ENCODE measurements at places on chromosomes 6 and 20.

DNA sequence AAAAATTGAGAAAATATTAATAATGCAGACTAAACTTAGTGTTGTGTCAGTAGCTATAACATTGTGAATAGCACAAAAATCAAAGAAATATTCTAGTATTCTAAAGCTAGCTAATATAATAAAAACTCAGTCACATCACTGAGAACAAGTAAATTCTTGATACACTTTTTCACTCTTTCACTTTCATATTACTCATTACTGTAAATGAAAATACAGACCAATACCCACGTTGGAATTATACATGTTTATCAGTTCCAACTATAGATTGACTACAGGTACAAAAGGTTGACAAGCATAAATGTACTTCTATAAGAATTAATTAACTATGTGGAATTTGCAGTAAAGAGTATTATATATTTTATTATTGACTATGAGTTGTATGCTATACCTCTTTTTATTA lies 1043.4 kb upstream of the FLRT3 start:
- DNase-seq, result no peak

- no peak for DNase-seq
Observed at GRCh38 chr20:56986931-56987720, 279.3 kb downstream of the BMP7 start.

GRCh38 chr6:44670146-44670545 lies 282.6 kb downstream of the CDC5L start:
- DNase-seq, result no peak

DNA sequence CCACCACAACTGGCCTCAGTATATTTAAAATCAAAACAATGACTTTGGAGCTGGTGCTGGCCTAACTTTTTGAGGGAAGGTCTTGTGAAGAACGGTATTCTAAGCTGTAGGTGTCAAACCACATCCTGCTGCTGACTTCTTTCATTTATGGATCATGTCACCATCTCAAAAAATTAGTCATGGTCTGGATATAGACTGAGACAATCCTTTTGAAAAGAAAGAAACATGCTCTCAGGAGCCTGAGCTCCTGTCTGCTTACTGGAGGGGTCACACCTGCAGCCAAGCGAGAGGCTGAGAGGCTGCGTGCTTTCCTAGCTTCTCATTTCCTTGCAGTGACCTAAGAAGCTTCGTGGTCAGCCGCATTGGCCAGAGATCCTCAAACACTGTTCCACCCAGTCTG lies 55.2 kb downstream of the TIAM2 start:
- no peak for DNase-seq

- DNase-seq, result no peak
Observed at GRCh38 chr20:32445539-32446273, 87.6 kb downstream of the ASXL1 start.

- DNase-seq, result no peak
Observed at GRCh38 chr20:51164731-51165130, 141.8 kb upstream of the KCNG1 start.

- peak; percentile 20 for DNase-seq
Observed at GRCh38 chr20:44209686-44210405, 725 bp downstream of the OSER1 start.

- no peak for DNase-seq
Observed at GRCh38 chr6:168273441-168274036, 46.0 kb downstream of the DACT2 start.

DNA sequence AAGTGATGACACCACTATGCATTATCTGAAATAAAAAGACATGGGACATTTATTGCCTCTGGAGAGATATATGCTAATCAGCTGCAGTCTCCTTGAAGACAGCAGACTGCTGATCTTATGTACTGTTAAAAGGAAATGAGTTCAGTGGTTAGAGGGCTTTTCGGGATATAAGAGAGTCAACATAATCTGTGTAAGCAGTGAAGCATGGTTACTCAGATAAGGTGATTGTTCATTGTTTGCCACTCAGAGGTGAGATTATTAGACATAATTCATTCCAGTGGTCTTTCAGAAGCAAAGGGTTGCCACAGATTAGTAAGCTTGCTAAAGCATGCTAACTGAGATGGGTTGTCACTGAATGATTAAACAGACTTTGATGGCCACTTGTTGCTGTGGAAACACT lies 1450.7 kb upstream of the ADGRB3 start:
- no peak for DNase-seq

DNA sequence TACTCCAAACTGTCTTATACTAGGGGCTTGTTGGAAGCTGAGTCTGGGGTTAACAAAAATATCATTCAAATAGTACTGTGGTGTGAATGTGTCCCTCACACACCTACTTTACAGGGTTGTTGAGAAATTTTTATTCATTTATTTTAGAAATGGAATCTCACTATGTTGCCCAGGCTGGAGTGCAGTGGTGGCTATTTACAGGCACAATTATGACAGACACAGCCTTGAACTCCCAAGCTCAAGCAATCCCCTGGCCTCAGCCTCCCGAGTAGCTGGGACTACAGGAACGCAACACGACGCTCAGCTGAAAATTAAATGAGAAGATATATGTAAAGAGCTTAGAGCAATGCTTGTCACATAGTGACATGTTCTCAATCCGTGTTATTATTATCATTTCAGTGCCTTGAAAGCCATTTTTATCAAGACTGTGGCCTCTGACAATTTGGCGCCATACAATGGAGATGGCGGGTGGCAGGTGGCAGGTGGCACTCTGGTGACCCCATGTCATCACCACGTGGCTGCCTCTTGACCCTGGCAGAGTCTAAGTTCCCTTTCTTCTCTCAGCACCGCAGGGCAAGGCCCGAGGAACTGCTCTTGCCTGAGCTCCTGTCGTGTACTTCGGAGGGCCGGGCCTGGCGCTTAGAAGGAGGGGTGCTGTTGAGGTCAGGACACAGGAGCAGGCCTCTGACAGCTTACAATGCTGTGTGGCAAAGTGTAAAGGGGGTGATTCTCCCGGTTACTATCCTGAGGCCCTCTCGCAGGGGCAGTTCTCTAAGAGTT lies 64.5 kb downstream of the STX11 start:
- no peak for DNase-seq
